Left forelimb (tissue), 1 donor: ENCODE measurements at places on chromosomes 4 and X.
A peak's percentile ranks its signal among the peaks of the same experiment; 100 is the strongest.

GRCh38 chrX:150615356-150615755 lies 46.9 kb downstream of the MTM1 start:
- no peak for DNase-seq

DNA sequence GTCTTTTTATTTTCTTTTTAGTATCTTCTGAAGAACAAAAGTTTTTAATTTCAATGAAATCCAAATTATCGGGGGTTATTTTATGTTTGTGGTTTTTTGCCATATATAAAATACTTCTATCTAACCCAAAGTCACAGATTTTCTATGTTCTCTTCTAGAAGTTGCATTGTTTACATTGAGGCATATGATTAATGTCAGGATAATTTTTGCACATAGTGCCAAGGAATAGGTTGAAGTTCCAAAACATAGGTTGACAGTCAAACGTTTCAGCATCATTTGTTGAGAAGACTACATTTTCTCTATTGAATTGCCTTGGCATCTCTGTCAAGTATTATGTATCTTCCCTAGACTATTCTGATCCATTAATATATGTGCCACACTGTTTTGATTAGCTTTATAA lies 64.5 kb downstream of the ANKRD17 start:
- DNase-seq = no peak

DNA sequence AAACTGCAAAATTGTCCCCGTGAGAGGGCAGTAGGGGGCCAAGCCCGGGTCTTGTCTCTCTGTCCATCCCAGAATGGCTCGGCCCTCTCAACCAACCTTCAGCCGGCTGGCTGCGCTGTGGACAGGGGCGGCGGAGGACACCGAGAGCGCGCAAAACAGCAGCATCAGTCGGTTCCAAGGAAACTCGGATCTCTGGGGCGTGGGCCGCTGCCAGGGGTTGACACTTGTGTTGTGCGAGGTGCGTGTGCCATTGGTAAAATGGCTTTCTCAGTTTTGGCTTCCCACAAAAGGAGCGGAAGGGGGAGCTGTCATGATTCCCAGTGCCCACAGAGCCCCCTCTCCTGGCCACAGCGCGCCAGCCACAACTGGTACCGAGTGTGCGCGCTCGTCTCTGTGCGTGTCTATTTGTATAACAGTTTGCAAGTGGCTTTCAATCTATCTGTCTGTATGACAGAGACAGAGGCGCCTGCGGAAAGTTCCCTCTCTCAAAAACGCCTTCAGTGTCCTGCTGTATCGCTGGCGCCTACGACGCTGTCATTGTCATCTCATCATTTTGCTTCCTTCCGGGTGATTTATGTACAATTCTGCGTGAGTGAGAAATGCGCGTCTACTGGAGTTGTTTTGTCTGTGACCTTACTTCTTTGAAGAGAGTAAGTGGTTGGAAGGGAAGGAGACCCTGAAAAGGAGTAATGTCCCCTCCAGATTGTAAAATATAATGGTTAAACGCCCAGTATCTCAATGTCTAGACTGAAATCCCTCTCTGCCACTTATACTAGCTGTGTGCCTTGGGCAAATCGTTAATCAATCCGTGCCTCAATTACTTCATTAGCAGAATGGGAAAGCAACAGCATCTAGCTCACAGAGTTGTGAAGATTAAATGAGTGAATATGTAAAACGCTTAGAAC lies 1.8 kb downstream of the DKK2 start:
- DNase-seq = peak; percentile 84

DNA sequence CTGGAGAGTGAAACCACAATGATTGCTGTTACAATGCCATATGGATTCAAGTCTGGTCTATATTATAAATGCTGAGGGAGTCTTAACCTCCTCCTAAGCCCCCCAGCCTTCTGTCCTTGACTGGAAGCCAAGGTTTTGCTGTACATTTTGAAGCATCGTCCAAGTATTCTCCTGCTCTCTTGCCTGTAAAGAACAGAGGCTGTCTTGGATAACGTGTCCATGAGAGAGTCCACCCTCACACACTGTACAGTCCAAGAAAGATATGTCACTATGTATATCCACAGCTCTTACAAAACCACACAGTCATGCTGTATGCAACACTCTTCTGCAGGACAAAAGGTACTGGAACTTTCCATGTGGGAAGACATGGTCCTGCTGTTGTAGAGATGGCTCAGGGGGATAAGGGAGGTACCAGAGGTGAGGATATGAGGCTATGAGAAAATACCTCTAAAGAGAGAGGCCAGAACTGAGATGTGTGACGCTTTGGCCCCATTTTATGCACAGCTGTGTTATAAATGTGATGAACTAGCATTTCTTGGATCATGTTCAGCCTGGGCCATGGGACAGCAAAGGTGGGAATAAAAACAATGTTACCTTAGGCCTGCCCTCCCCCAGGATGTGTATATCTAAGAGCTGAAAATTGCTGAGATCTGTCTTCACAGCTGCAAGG lies 678.6 kb downstream of the IQCM start:
- peak; percentile 68 for DNase-seq

- DNase-seq = no peak
These were observed 6.8 kb upstream of the DCAF8L1 start for GRCh38 chrX:27987862-27988646.

- DNase-seq = no peak
These were observed 78.1 kb upstream of the BOD1L1 start for GRCh38 chr4:13705521-13706041.

DNA sequence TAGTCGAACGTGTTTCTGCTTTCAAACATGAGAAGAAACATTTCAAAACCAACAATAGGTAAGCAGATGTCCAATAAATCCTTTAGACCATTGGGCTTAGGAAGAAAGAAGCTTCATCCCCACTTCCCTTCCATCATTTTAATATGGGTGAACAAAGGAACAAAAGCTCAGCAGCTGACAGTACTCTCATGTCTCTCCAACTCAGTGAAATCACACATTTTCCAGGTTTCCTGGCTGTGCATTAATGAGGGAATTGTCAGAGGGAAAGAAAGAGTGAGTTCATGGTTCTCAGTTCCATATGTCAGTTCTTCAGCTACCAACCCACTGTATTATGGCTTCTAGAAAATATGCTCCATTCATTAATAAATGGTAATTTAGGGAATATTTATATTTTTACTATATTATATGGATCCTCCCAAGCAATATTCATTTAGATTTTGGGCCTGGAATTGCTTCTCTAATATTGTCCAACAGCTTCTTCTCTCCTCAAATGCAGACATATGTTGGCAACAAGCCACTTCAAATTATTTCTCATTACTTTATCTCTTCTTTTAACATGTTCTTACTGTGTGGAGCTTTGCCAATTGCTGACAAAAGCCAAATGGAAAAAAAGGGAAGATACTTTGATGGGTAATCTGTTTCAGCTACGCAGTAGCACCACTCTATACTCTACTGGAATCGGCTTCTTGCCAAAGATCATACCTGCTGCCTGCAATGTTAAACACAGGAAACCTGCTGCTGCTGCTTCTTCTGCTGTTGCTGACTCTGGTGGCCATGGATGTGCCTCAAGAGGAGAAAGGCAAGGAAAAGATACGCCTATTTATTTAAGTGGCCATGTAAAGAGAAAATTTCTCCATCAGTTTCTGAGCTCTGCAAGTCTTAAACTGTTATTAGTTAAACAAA lies 1757.6 kb downstream of the ARAP2 start:
- DNase-seq = no peak

- DNase-seq = no peak
These were observed 582.6 kb upstream of the ACTRT1 start for GRCh38 chrX:128634754-128635153.

DNA sequence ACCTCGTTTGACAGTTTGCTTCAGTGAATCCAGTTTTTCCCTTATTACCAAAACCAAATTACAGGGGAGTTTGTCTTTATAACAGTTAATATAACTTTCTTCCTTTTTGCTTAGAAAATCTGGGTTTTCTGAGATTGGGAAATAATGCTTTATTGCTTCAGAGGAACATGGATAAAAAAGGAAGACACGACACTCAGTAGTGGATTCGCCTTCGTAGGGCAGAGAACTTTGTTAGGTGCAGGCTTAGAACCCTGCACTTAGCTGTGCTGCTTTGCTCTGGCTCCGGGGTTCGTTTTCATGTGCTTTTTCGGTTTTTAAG lies 188.2 kb downstream of the SOWAHB start:
- no peak for DNase-seq

DNA sequence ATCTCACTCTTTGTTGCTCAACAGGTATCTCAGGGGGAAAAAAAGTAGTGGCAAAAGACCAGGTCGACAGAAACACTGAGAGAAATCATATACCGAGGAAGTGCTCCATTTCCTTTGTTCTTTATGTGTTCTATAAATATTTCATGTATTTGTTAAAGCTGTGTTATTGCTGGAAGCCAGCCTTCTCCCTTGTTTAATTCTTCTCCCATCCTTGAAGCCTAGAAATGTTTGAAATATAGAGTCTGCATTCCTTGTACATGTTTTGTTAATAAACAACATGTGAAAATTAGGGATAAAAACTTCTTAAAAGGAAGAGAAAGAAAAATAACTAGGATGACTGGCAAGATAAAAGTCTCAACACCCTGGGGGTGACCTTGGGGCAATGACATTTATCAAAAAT lies 186.2 kb downstream of the ANKRD50 start:
- DNase-seq = no peak

- no peak for DNase-seq
These were observed 102.8 kb downstream of the STOX2 start for GRCh38 chr4:184007891-184008290.

GRCh38 chr4:109290918-109291317 lies 11.5 kb downstream of the COL25A1 start:
- no peak for DNase-seq

DNA sequence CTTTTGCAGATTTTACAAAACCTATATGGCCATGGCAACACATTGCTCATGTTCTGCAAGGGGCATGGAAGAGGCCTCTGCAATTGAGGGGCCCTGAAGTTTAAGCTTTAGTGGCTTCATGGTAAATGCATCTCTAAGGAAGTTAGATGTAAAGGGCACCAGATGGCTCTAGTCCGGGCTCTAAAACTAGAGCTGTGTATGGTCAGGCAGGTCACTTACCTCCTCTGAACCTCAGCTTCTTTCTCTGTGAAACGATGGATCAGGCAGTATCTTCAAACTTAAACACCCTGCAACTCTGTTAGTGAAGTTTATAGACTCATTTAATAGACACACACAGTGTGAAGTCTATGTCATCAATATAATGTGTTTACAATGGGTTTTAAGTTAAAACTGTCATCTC lies 10.0 kb downstream of the MAGEB17 start:
- no peak for DNase-seq

GRCh38 chr4:10162341-10163000 lies 45.9 kb upstream of the WDR1 start:
- DNase-seq = no peak

DNA sequence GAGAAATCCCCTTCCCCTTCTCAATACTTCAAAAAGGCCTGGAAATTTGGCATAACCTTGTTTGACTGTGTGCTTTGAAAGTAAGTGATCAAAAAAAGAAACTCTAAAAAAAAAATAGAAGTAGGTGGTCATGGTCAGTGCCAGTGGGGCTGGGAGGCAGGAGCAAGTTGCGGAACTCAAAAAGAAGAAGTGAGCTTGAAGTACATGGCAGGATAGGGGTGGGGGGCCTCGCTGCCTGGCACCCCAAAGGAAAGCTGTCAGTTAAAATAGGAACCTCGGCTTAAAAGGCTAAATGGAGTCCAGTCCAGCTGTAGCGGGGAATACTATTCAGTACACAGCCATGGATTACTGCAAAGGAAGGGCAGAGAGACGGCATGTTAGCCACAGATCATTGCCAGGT lies 12.2 kb upstream of the NKRF start:
- DNase-seq = no peak

- no peak for DNase-seq
These were observed 37.6 kb downstream of the SRPX2 start for GRCh38 chrX:100681599-100681998.

DNA sequence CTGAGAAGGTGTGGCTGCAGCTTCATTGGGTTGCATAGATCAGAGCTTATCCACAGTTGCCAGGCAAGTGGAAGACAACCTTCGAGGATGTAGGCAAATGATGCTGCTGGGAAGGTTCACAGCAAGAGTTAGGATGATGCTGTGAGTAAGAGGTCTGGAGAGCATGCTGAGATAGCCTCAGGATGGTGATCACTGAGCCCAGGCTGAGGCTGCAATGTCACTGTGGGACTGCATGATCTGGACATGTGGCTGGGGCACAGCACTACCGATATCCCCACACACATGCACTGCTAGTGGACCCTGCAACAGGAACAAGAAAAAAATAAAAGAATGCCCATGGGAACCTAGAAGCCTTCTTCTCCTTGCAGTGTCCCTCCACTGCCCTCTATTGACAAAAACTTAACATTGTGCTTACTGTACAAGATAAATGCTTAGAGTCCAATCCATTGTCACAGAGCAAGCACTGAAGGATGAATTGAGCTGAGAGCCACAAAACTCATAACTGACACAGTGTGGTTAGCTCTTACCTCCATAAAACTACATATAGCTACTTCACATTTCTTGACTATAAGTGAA lies 105.6 kb downstream of the CNKSR2 start:
- DNase-seq = no peak

DNA sequence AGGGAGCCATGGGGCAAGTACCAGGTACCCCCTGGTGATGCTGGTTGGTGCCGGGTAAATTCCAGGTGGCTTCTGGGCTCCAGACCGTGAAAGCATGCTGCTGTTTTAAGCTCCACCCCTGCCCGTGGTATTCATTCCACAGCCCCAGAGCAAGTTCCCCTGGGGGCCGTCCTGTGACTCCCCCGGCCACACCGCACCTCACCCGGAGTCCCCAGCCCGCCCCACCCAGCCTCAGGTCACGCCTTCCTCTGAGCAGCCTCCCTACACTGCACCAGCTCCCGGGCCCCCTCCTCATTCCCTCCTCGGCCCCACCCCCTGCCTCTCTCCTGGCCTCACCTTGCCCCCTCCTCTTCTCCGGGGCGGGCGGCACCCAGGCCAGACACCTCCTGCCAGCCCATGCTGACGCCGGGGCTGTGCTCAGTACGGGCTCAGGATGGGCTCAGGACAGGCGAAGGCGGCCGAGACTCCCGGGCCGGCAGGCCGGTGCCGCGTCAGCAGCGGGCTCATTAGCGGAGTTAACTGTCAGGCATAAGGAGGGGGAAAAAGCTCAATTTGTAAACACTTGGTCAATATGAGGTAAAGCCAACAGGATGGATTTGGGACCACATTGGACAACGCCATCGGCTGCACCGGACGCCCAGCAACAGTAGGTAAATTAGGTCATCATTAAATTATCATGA lies 127.4 kb downstream of the FAM53A start:
- no peak for DNase-seq

GRCh38 chr4:89468602-89469001 lies 161.0 kb upstream of the GPRIN3 start:
- no peak for DNase-seq

DNA sequence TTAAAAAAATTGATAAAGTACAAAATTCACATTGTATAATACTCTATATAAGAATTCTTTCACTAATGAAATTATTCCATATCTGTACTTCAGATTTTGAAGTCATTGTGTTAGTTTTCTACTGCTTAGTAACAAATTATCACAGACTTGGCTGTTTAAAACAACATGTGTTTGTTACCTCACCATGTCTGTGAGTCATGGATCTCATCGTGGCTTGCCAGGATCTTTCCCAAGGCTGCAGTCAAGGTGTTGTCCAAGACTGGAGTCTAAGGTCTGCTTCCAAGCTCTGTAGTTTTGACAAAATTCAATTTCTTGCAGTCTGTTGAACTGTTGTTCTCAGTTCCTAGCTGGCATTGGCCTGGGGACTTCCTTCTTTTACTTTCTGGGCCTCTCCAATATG lies 1286.9 kb downstream of the ADGRL3 start:
- DNase-seq = no peak

GRCh38 chrX:22526339-22526738 lies 253.6 kb downstream of the CBLL2 start:
- DNase-seq = no peak
